Astrocyte of the cerebellum (primary cell): ENCODE measurements at places on chromosomes 11 and 22.

DNA sequence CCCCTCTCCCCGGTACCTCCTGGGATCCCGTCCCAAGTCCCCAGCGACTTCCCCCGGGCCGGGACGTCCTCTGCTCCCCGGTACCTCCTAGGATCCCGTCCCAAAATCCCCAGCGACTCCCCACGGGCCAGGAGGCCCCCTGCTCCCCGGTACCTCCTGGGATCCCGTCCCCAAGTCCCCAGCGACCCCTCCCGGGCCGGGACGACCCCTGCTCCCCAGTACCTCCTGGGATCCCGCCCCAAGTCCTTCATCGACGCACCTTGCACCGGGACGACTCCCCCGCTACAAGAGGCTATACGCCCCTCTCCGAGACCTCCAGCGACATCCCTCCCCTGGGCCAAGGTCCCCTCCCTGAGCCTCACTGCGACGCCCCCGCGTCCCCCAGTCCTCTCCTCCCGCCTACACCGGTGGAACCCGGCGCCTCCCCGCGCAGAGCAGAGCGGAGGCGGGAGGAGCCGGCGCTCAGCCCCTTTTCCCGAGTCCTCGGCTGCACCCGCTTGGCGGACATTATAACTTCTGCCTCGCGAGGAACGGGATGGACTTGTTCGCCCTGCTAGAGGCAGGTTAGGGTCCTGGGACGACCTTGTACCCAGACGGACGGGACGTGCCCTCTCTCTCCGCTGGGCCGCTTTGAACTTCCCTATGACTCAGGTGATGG, 912 bp downstream of the KREMEN1 start:
- DNase-seq: no peak

DNA sequence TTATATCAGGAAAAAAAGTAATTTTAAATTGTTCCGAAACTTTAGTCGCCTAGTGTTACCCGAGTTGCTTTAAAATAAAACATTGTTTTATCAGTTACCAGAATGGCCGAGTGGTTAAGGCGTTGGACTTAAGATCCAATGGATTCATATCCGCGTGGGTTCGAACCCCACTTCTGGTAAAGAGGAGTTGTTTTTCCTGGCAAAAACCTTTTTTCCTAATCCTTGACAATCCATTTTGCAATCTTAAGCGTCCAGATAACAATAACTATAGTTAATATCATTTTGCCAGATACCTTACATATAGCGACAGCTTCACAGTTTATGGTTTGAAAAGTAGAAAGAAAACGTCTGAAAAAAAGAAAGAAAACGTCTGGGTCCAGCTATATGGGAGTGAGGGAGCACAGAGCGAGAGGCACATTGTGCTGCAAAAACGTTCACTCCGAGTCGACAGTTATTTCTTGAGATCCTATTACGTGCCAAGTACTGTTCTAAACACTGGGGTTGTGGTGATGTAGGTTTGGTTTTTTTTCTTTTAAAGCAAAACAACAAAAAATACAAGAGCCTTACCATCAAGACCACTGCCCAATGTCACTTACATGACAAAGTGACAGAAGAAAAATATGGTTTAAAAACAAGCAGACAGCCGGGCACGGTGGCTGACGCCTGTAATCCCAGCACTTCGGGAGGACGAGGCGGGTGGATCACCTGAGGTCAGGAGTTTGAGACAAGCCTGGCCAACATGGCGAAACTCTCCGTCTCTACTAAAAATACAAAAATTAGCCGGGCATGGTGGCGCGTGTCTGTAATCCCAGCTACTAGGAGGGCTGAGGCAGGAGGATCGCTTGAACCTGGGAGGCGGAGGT, 40.6 kb downstream of the OR4D9 start:
- DNase-seq: no peak

- DNase-seq: no peak
Measured at GRCh38 chr11:57279116-57279515, 42.1 kb upstream of the APLNR start.

DNA sequence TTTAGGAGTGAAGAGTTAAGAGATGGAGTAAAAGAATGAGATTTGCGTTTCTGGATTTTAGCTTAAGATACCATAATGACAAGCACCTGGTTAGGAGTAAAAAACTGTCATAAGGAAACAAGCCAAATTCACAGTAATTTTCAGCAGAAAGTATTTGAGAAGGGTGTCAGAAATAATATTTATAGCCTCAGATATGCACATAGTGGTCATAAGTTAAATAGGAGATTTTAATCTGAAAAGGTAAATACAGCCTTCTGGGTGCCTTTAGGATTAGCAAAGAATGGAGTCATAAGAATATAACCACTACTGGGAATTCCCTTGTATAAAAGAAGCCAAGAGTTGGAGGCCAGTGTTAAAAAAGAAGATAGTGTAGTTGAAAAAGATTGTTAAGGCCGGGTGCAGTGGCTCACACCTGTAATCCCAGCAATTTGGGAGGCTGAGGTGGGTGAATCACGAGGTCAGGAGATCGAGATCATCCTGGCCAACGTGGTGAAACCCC, 160.1 kb downstream of the SWAP70 start:
- no peak for DNase-seq

- no peak for DNase-seq
Measured at GRCh38 chr11:66850588-66851238, 6.2 kb upstream of the LRFN4 start.

DNA sequence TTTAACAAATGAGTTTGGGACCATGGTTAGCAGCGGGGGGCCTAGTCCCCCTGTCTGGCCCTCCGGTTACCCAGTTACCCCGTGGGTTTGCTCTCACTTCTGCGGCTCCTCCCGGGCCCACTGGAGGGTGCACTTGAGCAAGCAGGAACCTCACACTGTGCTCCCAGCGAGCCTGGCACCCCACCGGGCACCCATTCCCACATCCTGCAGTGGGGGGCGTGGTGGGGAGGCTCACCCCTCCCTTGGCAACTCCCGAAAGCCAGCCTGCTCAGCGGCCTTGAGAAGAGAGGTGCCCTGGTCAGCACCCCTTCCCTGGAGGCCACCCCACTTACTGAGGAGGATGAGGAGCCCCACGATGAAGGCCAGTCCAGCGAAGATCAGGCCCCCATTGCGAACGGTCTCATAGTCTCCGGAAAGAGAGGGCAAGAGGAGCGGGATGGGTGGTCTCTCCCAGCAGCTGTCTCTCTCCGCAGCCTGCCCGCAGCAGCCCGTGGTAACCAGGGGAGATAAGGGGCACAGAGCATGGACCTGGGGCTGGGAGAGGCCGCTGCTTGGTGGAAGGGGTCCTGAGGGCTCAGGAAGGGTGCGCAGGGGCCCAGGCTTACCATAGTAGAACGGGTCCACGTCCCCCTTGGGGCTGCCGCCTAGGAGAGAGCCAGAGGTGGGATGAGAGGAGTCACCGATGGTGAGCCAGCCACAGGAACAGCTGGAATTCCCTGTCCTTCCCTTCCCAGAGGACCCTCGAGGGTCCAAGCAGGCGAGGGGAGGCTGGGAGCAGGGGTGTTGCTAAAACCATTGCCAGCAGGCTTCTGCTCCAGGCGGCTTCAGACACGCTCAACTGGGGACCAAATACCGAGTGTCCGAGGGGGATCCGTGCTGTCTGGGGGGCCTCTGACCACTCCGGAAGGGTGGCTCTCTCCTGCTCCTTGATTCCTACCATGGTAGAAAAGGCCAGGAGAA, 2.2 kb downstream of the FXYD2 start:
- no peak for DNase-seq

DNA sequence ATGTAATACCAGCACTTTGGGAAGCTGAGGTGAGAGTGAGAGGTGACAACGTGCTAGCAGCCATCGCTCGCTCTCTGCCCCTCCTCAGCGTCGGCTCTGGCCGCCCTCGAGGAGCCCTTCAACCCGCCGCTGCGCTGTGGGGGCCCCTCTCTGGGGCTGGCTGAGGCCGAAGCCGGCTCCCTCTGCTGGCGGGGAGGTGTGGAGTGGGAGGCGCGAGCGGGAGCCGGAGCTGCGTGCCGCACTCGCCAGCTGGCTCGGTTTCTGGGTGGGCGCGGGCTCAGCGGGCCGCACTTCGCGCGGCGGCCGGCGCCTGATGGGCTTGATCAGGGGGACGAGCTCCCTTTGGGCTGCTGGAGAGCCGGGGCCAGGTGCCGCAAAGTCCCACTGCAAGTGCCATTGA, 98.9 kb upstream of the UBASH3B start:
- no peak for DNase-seq

DNA sequence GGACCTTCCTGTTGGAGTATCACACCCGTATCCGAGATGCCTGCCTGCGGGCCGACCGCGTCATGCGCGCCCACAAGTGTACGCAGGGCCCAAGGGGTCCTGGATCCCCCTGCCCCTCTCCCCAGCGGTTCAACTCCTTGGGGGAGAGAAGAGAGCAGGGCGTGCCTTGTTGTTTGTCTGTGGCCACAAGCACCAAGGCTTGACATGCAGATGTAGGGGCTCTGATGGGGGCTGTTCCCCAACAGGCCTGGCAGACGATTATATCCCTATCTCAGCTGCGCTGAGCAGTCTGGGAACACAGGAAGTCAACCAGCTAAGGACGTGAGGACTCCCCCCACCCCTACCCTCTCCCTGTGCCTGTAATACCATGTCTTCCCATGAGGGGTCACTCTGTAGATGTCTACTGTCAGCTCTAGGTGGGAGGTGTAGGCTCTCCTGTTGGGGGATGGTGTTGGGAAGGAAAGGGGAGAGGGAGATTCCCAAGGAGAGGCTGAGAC, 6.8 kb downstream of the CFL1 start:
- DNase-seq: no peak

DNA sequence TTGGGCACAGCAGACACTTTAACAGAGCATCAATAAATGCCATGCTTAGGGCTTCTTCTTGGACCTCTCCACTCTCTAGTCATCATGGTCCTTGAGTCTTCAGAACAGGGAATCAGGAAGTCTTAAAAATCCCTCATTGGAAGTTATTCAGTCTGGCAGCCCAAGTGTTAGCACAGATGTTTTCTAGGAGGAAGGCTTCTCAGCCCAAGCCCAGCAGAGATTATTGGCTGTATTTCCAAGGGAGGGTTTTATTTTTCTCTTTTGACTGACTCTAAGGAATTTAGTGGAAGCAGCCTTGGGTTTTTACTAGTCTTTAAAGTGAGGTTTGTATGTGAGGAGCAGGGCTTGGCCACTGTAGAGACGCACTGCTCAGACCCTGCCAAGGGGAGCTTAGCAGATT, 41.9 kb downstream of the CEP164 start:
- no peak for DNase-seq

DNA sequence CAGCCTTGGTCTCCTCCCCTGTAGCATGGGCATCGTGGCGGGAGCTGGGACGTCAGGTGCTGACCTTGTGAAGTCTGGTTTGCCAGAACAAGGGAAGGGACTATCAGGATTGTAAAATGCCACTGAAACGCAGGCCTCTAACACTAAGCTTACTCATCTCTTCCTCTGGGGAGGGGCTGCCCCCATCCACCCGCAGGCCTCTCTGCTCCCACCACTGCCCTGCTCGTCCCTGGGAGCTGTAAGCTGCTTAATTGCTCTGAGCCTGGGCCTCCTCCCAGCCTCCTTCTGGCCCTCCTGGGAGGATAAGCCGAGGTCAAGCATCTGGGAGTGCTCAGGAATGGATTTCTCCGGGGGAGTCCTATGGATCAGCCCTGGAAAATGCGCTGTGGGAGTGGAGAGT, 8.4 kb downstream of the SHISAL1 start:
- DNase-seq: no peak

DNA sequence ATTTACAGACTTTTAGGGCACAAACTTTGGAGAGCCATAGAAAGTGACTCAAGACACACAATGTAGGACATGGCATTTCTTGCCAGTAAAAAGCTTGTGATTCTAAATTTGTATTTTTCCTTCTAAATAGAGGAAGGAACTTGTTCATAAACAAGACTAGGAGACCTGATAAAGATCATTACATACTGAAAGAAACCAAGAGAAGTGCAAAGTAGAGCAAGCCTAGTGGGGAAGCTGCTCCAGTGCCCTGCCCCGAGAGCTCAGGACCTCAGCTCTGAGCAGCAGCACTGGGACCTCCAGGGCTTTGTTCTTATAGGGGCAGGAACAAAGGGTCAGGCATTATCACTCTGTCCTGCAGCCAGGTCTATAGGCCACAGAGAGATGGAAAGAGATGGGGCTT, 7.2 kb downstream of the IRAG1 start:
- no peak for DNase-seq

- no peak for DNase-seq
Measured at GRCh38 chr11:116688202-116688540, 84.6 kb downstream of the BUD13 start.

- DNase-seq: no peak
Measured at GRCh38 chr11:13329670-13330356, 52.2 kb downstream of the BMAL1 start.
